ENCODE measurements at places on chromosomes 7 and 10. TPM values are rescaled to one million over a fixed set of nuclear protein-coding genes. Genes with fewer than 3 reads are reported as not detected.

- peaks cover 4% of the 10 kb centered on the region for H3K27me3 ChIP-seq
- H3K4me3 ChIP-seq = no peak overlapping the region
- H3K36me3 ChIP-seq = no peaks in the 10 kb centered on the region
- H3K27ac ChIP-seq = no peak overlapping the region
Observed at GRCh38 chr10:123995082-123995460, 98.3 kb downstream of the CHST15 start.

DNA sequence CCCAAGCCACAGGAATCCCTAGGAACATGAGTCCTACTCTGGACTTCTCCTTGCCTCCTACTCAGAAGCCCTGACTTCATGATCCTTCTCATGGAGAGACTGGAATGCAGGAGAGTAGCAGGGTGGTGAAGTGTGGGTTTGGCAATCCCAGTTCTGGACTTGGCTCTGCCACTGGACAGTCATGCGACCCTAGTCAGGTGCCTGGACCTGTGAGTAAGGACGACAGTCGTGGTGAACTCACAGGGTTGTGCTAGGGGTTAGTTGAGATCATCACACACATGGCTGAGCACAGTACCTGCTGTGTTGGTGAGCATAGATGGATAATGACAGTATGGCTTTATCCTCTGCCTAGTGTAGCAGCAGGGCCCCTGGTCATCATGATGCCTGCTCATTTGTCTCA, 117.9 kb downstream of the LRRC18 start:
- no peak for DNase-seq
- no peaks in the 10 kb centered on the region for H3K36me3 ChIP-seq
- no peaks in the 10 kb centered on the region for H3K4me1 ChIP-seq
- peaks cover 3% of the 10 kb centered on the region for H3K27me3 ChIP-seq
- H3K27ac ChIP-seq = no peak overlapping the region

DNA sequence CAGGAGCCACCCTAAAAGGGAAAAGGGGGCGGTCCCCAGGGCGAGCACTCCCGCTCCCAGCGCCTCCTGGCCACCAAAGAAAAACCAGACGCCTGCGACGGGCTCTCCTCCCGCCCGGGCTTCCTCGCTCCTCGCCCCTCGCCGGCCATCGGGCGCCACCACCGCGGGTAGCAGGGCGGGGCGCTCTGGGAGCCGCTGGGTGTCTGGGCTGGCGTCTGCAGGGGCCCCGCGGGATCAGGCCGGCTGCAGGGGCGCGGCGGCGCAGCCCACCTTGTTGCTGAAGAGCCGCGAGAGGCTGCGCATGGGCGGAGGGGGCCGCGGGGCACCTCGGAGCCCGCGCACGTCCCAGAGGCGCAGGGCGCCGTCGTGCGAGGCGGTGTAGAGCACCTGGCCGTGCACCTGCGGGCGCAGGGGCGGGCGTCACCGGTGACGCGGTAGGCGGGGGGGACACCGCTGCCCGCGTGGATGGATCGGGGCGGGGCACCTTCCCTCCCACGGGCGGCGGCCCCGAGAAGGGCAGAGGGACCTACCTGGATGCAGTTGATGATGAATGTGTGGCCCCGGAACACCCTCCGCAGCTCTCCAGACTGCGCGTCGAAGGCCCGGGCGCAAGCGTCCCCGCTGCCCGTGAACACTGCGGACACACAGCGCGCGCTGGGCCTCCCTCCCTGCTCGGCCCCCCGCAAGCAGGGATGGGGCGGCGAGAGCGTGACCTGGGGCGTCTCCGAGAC, 28.3 kb downstream of the WDR86 start:
- H3K4me3 ChIP-seq = no peak overlapping the region
- DNase-seq = no peak
- no peak overlapping the region for H3K27ac ChIP-seq
- H3K27me3 ChIP-seq = peaks cover 40% of the 10 kb centered on the region

GRCh38 chr7:28052933-28053332, 127.7 kb downstream of the JAZF1 start:
- peaks cover 14% of the 10 kb centered on the region for H3K4me1 ChIP-seq
- no peak overlapping the region for H3K4me3 ChIP-seq
- H3K27ac ChIP-seq = no peak overlapping the region
- no peaks in the 10 kb centered on the region for H3K27me3 ChIP-seq
- H3K36me3 ChIP-seq = no peaks in the 10 kb centered on the region

GRCh38 chr7:150979713-150980390, 1.7 kb upstream of the KCNH2 start:
- no peak overlapping the region for H3K4me3 ChIP-seq
- H3K27me3 ChIP-seq = peaks cover 51% of the 10 kb centered on the region
- no peak overlapping the region for H3K27ac ChIP-seq
- H3K36me3 ChIP-seq = no peaks in the 10 kb centered on the region
- DNase-seq = no peak

DNA sequence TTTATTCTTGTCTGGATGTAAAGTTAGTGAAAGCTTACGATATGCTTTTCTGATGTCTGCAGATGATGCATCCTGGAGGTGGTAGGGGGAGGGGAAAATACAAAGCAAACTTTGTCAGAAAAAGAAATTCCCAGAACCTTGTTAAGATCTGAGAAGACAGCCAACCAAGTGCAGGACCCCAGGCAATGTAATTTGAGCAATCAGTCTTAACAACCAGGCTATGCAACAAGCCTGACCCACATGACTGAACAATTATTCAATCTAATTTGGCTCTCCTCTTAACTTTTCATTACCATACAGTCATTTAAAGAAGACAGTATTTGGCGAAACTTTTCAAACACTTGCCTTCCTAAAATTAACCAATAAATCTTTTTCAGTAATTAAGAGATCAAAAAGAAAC, 74.5 kb downstream of the DNAJC1 start:
- peaks cover 9% of the 10 kb centered on the region for H3K4me1 ChIP-seq
- no peak overlapping the region for H3K4me3 ChIP-seq
- H3K27me3 ChIP-seq = no peaks in the 10 kb centered on the region
- no peaks in the 10 kb centered on the region for H3K36me3 ChIP-seq
- DNase-seq = peak; percentile 5

DNA sequence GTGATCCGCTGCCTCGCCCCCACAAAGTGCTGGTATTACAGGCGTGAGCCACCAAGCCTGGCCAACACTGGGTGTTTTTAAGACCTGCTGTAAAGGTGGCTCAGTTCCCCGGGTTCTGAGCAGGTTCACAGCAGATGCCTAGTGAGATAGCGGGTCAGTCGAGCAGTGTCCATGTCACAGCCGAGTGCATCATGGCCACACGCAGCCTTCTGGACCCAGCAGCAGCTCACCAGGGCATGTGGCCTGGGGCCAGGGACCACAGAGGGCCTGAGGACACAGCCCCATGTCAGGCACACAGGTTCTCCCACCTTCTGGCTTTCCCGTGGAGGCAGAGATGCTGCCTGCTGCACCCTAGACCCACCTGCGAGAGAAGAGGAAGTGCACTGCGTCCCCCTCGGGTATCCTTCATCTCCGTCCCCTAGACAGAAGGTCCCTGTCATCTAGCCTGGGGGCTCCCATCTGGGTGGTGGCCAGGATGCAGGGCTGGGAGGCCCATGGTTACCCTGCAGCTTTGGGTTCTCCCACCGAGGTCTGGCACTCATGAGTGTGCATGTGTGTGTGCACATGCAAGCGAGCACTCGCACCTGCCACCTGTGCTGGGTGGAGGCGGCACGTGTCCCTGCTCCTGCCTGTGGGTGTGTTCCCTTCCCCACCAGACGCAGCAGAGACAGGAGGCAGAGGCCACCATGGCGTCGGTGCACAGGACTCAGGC, 98.6 kb downstream of the NKX6-2 start:
- no peak overlapping the region for H3K4me3 ChIP-seq
- H3K4me1 ChIP-seq = peaks cover 16% of the 10 kb centered on the region
- DNase-seq = no peak
- H3K27ac ChIP-seq = no peak overlapping the region

- DNase-seq = peak; percentile 74
- H3K4me3 ChIP-seq = peak overlapping the region; percentile 66
- no peaks in the 10 kb centered on the region for H3K27me3 ChIP-seq
- H3K27ac ChIP-seq = peak overlapping the region; percentile 74
Observed at GRCh38 chr7:128863433-128863989, 855 bp downstream of the ATP6V1F start.

GRCh38 chr7:157053118-157053517, 42.7 kb upstream of the MNX1 start:
- H3K36me3 ChIP-seq = no peaks in the 10 kb centered on the region
- no peak overlapping the region for H3K27ac ChIP-seq
- no peaks in the 10 kb centered on the region for H3K4me1 ChIP-seq

DNA sequence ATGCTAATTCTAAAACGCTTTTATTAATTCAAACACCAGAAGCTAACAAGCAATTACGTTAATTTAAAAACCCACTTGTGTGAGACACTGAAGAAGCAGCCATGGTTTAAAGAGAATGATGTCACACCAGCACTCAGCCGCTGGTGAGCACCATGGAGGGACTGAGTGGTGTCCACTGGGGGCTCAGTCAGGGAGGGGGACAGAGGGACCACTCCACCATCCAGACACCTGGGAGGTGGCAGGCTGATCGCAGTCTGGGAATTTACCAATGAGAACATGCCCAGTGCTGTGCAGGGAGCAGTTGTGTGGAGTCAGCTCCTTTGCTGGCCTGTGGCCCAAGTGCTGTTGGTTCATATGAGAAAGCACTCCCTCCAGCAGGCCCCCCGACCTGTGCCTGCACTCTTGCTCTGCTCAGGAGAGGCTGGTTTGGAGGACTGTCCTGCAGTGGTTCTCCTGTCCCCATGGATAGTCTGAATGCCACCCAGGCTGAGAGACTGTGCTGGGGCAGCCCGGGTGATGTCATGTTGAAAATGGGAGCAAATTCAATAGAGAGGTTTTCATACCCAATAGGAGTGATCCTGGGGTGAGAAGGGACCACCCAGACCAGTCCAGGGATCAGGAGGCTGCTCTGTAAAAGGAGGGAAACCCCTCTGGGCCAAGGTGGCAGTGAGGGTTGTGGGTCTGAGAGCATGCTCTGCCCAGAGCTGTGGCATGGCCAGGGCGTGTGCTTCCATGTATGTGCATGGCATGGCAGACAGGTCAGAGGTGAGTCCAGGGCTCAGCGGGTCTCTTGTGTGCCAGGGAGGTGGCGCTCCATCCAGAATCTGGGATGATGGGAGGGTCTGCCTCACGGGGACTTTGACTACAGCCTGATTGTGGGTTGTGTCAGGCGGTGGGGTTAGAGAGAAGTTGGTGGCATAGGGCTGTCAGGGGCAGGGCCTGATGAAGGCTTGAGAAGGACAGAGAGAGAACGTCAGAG, 12.7 kb downstream of the ADCY1 start:
- DNase-seq = no peak
- no peaks in the 10 kb centered on the region for H3K36me3 ChIP-seq
- H3K4me3 ChIP-seq = no peak overlapping the region
- peaks cover 15% of the 10 kb centered on the region for H3K27me3 ChIP-seq
- H3K4me1 ChIP-seq = no peaks in the 10 kb centered on the region

DNA sequence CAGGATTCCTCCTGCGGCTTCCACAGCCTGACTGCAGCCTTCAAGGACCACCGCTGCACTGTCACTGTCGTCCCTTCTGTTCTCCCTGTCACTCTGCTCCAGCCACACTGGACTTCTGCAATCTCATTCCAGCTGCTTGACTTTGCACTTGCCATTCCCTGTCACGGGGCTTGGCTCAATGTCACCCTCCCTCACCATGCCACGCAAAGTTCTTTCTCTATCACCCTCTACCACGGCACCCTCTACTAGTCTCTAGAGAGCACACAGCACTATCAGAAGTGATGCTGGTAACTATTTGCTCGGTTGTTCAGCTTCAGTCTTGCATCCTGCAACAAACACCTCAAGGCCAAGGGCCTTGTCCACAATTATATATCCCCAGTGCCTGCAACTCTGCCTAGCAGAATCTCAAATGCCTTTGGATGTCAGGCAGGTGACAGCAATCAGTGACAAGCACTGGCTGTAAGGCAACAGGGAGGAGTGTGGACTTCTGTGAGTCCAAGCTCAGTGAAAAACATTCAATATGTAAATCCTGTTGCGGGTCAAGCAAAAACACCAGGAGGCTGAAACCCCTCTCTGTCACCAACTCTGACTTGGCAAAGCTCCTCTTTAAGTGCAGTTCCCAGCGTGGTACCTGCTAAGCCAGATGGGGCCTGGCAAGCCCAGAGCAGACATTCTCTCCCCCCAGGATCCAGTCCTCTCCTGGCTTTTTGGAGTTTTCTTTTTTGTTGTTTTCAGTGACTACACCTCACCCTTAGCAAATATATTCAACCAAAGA, 259.9 kb downstream of the FGFR2 start:
- H3K27me3 ChIP-seq = no peaks in the 10 kb centered on the region
- no peaks in the 10 kb centered on the region for H3K4me1 ChIP-seq
- DNase-seq = no peak
- no peaks in the 10 kb centered on the region for H3K36me3 ChIP-seq
- H3K4me3 ChIP-seq = no peak overlapping the region

- no peak for DNase-seq
- no peak overlapping the region for H3K4me3 ChIP-seq
- H3K27me3 ChIP-seq = no peaks in the 10 kb centered on the region
- H3K4me1 ChIP-seq = no peaks in the 10 kb centered on the region
- no peaks in the 10 kb centered on the region for H3K36me3 ChIP-seq
Observed at GRCh38 chr7:119708891-119709290, 564.1 kb upstream of the KCND2 start.

DNA sequence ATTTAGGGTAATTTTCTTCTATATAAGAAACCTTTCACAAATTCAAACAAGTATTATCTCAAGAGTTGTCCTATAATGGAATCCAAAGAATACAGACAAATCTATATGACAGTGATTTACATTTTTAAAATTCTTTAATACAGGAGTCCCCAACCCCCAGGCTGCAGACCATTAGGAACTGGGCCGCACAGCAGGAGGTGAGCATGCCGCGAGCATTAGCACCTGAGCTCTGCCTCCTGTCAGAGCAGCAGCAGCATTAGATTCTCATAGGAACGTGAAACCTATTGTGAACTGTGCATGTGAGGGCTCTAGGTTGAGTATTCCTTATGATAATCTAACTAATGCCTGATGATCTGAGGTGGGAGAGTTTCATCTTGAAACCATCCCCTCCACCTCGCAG, 37.7 kb downstream of the SNX13 start:
- H3K4me3 ChIP-seq = no peak overlapping the region
- 0 out of 2 replicates have a peak, but pooled peaks cover 2% of the 10 kb centered on the region for H3K36me3 ChIP-seq
- DNase-seq = no peak
- no peaks in the 10 kb centered on the region for H3K27me3 ChIP-seq
- H3K4me1 ChIP-seq = no peaks in the 10 kb centered on the region
- H3K27ac ChIP-seq = no peak overlapping the region

CAMK1D gene
- 4.2 TPM for total RNA-seq

PDZD7 gene
- total RNA-seq = 0.83 TPM

CUBN gene
- 0.83 TPM for total RNA-seq

LHPP gene
- total RNA-seq = 2.2 TPM

TFR2 gene
- under 0.01 TPM for total RNA-seq

Measured in IMR-90 (cell line).